CD4-positive, alpha-beta T cell (primary cell): ENCODE measurements at places on chromosomes 12 and 14.

- no peak overlapping the region for H3K27ac ChIP-seq
- no peaks in the 10 kb centered on the region for H3K36me3 ChIP-seq
- peaks cover 4% of the 10 kb centered on the region for H3K4me1 ChIP-seq
- no peak for DNase-seq
Measured at GRCh38 chr12:50047693-50048250, 9.6 kb upstream of the ASIC1 start.

DNA sequence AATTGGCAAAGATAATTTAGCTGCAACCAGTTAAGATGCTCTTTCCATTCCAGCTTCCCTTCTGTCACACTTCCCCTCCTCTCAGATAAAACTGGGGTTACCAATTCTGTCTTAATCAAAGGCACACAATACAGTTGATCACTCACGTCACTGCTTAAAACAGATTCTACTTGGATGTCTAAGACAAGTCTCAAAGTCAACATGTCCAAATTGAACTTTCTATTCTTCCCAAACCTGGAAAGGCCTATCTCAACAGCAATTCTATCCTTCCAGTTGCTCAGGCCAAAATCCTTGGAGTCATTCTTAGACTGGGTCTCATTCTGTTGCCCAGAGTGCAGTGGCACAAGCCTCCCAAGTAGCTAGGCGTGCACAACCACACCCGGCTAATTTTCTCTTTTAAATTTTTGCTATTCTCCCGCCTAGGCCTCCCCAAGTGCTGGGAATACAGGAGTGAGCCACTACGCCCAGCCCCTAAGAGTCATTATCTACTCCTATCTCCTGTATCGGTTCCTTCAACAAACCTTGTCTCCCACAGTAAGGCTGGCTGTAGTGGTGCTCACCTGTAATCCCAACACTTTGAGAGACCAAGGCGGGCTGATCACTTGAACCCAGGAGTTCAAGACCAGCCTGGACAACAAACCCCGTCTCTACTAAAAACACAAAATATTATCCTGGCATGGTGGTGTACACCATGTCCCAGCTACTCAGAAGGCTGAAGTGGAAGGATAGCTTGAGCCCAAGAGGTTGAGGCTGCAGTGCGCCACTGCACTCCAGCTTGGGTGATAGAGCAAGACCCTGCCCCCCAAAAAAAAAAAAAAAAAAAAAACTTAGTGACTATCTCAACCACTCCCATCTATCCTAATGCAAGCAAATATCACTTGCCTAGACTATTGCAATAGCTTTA, 4.7 kb downstream of the RPS29 start:
- no peak for DNase-seq
- H3K4me3 ChIP-seq, result no peak overlapping the region
- H3K4me1 ChIP-seq, result peaks cover 38% of the 10 kb centered on the region

GRCh38 chr12:3152892-3153291, 75.7 kb downstream of the TSPAN9 start:
- H3K27me3 ChIP-seq, result peaks cover 4% of the 10 kb centered on the region
- H3K4me3 ChIP-seq, result no peak overlapping the region
- H3K27ac ChIP-seq, result no peak overlapping the region
- H3K36me3 ChIP-seq, result no peaks in the 10 kb centered on the region

- DNase-seq, result no peak
- H3K27ac ChIP-seq, result no peak overlapping the region
- no peaks in the 10 kb centered on the region for H3K4me1 ChIP-seq
Measured at GRCh38 chr12:99981639-99982190, 3.0 kb downstream of the ANKS1B start.

DNA sequence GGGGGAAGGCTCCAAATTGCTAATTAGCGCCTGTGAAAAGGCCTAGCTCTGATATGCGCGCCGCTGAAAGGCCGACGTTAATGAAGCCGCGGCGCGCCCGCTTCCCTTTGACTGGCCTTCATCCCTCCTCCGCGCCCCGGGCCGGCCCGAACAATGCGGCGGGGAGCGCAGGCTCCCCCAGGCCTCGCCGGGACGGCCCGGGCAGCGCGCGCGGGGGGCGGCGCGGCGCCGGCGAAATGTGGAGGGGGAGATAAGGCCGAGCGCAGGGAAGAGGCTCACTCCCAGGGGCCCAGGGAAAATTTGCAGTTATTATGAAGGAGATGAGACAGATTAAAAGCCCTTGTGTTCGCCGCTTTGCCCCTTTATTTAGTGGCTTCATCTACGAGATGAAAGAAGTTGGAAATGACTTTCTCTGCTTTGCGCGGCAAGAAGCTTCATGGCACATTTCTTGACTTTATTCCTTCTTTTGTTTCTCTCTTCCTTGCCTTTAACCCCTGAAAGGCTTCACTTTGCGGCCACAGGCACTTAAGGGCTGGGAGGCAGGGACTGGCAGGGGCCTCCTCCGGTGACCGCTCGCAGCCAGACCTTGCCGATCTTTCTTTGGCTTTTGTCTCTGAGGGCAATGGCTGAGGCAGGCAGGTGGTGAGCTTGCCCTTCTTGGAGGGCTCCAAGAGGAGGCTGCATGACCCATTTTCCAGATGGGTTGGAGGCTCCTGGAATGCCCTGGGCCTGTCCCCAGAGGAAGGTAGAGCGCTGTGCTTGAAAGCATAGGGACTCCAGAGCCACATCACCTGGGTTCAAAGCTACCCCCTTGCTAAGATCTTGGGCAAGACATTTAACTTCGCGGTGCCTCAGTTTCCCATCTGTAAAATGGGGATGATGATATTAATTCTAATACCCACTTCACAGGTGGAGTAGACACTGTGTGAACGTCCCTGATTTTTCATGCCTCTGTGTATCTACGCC, 12.7 kb upstream of the GPATCH2L start:
- no peak for DNase-seq
- no peaks in the 10 kb centered on the region for H3K36me3 ChIP-seq
- peaks cover 55% of the 10 kb centered on the region for H3K27me3 ChIP-seq
- H3K4me1 ChIP-seq, result peaks cover 4% of the 10 kb centered on the region
- H3K27ac ChIP-seq, result no peak overlapping the region

DNA sequence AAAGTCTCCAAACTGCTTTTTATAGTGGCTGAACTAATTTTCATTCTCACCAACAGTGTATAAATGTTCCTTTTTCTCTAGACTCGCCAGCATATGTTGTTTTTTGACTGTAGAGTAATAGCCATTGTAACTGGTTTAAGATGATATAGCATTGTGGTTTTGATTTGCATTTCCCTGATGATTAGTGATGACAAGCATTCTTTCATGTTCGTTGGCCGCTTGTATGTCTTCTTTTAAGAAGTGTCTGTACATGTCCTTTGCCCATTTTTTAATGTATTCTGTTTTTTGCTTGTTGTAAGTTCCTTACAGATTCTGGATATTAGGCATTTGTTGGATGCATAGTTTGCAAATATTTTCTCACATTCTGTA, 404.9 kb downstream of the FLRT2 start:
- no peak for DNase-seq
- no peaks in the 10 kb centered on the region for H3K27me3 ChIP-seq
- peaks cover 11% of the 10 kb centered on the region for H3K4me1 ChIP-seq
- peak overlapping the region; percentile 72 for H3K27ac ChIP-seq

DNA sequence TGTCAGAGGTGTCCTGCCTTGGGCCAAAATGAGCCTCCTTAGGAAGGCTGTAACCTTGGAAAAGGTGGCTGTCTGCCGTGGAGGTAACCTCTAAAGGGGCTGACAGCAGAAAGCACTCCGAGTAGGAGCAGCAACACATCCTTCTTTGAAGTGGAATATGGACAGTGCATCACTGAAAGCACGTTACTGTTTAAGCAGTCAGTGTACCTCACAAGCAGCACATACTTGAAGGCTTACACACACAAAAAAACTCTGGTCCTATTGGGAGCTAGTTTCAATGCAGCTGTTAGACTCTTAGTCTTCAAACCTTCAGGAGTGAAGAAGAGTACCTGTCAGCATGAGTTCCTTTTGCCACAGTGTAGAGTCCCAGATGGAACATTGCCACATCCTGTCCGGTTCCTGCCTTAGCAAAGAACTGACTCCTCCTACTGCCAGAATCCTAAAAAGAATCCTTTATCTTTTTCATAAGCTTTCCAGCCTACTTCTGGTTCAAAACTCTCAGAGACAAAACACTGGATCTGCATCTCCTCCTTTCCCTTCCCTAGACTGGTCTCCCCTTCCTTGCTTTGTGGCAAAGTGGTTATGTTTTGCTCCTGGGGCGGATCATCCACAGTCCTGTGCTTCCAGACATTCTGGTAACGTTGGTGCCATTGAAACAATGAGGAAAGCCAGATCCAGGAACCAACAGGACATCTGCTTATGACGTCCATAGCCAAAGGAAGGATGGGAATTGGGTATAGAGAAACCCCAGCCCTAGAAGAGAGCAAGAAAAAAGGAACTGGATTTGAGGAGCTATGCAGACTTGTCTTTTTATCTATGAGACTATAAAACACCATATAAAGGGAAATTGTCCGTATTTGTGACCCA, 8.5 kb upstream of the MDM1 start:
- no peaks in the 10 kb centered on the region for H3K36me3 ChIP-seq
- peaks cover 4% of the 10 kb centered on the region for H3K27me3 ChIP-seq
- H3K27ac ChIP-seq, result no peak overlapping the region
- H3K4me3 ChIP-seq, result no peak overlapping the region
- H3K4me1 ChIP-seq, result peaks cover 2% of the 10 kb centered on the region
- DNase-seq, result no peak

GRCh38 chr12:42086031-42086430, 58.6 kb downstream of the GXYLT1 start:
- no peaks in the 10 kb centered on the region for H3K27me3 ChIP-seq
- H3K4me1 ChIP-seq, result no peaks in the 10 kb centered on the region
- peaks cover 18% of the 10 kb centered on the region for H3K36me3 ChIP-seq
- no peak for DNase-seq
- H3K4me3 ChIP-seq, result no peak overlapping the region

DNA sequence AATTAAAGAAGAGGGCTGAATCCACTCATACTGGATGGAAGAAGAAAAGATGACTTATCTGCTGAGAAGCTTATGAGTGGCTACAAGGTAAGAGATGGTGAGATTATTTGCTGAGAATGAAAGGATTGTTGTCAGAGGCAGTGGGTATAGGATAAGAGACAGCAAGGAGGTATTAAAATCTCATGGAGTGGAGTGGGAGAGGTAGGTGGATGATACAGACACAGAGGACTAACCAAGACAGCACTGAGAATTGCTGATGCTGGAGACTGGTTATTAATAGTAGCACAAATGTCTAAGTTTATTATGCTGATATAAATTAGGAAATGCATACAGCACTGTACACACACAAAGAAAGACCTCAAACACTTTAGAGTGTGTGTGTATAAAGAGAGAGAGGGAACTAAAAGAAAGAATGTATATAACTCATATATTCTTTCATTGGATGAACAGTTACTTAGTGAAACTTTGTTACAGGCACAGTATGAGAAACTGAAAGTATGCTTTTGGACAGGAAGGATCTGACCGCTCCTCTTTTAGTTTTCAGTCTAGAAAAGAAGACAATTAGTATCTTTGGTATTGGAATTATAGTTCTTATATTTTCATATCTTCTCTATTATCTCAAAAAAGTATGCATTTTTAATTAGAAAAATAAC, 543.1 kb downstream of the LRFN5 start:
- H3K36me3 ChIP-seq, result no peaks in the 10 kb centered on the region
- no peak for DNase-seq
- H3K4me1 ChIP-seq, result no peaks in the 10 kb centered on the region
- H3K4me3 ChIP-seq, result no peak overlapping the region
- no peak overlapping the region for H3K27ac ChIP-seq

GRCh38 chr14:99619835-99620834, 16.1 kb upstream of the CCDC85C start:
- peaks cover 30% of the 10 kb centered on the region for H3K27me3 ChIP-seq
- no peaks in the 10 kb centered on the region for H3K36me3 ChIP-seq
- no peak for DNase-seq
- H3K4me1 ChIP-seq, result peaks cover 8% of the 10 kb centered on the region
- no peak overlapping the region for H3K27ac ChIP-seq
- no peak overlapping the region for H3K4me3 ChIP-seq

DNA sequence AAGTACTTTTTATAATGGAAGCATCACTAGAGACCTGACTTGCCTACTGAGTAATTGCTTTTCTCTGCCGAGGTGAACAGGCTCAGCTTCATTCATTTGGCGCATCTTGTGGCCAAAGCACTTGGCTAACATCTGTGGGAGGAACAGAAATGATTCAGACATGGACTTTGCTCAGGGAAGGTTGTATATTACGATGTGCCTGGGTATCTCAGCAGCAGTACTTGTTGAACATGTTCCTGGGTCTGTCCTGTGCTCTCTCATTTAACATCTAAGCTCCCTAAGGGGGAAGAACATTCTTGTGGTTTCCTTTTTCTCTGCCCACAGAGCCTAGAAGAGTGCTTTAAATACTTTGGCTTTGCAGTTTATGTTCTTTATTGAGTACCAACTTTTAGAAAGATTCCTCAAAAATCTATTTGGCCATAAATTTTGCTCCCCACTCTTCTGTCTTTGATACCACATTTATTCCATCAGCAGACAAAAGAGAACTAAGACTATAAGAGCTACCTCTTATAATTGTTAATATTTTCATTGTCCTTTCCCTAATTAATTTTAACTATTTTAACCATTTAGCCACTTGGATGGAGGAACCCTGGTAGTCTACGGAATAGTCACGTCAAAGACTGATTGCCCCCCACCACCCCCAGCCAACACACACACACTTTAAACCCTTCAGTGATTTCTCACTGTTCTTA, 101.2 kb upstream of the EGLN3 start:
- no peak overlapping the region for H3K4me3 ChIP-seq
- H3K36me3 ChIP-seq, result no peaks in the 10 kb centered on the region
- H3K27ac ChIP-seq, result no peak overlapping the region
- H3K4me1 ChIP-seq, result peaks cover 33% of the 10 kb centered on the region
- DNase-seq, result no peak

- H3K27me3 ChIP-seq, result peaks cover 8% of the 10 kb centered on the region
- no peak overlapping the region for H3K4me3 ChIP-seq
- no peaks in the 10 kb centered on the region for H3K4me1 ChIP-seq
Measured at GRCh38 chr12:119444462-119445044, 110.0 kb downstream of the CCDC60 start.

DNA sequence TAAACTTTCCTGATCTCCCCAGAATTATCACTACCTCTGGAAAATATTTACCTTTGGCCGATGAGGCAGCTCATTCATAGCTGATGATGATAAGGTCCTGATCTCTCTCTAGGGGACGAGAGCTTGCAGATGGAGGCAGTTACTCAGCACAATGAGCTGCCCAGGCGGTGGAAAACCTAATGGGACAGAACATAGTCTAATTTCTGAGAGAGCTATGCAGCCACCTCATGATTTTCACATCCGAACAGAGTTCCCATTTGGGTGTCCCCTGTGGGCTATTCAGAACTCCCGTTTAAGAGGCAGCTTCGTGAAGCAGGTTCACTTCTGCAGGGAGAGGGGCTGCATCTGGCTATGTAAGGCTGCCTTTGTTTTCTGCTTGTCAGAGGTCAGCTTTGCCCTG, 724.6 kb upstream of the TMEM132C start:
- H3K4me1 ChIP-seq, result no peaks in the 10 kb centered on the region
- DNase-seq, result no peak
- no peaks in the 10 kb centered on the region for H3K36me3 ChIP-seq
- no peaks in the 10 kb centered on the region for H3K27me3 ChIP-seq
- no peak overlapping the region for H3K4me3 ChIP-seq

DNA sequence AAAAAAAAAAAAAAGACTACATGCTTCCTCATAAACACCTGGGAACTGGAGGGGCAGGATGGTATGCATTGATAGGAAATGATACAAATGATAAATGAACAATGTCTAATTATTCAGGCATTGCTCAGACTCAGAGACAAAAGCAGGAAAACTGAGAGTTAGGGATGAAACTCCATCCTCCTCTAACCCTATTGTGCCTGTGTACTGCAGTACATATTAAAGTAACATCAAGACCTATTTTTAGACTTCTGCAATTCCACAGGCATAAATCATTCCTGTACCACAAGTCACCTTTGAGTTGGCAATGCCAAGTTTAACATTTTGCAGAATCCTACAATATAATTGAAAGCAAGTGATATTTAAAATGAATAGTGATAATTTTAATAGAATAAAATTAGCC, 156.5 kb upstream of the USP15 start:
- no peak overlapping the region for H3K27ac ChIP-seq
- H3K36me3 ChIP-seq, result no peaks in the 10 kb centered on the region
- H3K27me3 ChIP-seq, result no peaks in the 10 kb centered on the region
